ENCODE measurements at places on chromosomes 5 and 9.
A peak's percentile ranks its signal among the peaks of the same experiment; 100 is the strongest.

- no peak for DNase-seq
These were observed 517.3 kb upstream of the TLE4 start for GRCh38 chr9:79054500-79054899.

DNA sequence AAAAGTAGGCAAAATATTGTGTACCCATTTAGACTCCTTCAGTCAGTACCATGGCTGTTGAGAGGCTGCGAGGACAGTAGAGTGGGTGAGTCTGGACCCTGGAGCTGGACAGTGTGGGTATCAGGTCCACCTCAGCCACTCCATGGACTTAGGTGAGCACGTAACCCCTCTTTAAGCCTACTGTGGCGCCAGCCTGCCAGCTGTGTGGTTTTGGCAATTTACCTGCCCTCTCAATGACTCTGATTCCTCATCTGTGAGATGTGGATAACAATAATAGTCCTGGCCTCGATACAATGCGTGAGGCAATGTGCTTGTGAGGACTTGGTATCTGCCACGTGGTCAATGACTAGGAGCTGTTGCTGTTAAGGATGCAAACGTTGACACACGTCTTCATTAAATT lies 17.9 kb downstream of the SLC1A3 start:
- DNase-seq = no peak

- DNase-seq = no peak
These were observed 397.3 kb upstream of the GRIN3A start for GRCh38 chr9:102135768-102136167.

DNA sequence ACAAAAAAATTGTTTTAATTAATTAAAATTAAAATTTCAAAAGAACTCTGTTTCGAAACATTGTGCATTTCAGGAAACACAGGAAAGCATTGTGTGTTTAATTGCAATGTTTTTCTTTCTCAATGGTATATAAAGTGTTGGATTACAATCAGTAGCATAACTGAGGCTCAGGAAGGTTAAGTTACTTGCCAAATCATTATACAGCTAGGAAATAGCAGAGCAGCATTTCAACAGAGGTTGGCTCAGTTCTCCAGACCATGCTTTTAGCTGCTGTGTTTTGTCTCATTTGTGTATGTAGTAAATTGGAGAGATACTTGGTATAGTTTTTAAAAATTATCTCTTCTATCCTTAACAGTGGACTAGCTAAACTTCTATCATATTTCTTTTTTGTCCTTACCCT lies 30.0 kb upstream of the CAMLG start:
- no peak for DNase-seq

DNA sequence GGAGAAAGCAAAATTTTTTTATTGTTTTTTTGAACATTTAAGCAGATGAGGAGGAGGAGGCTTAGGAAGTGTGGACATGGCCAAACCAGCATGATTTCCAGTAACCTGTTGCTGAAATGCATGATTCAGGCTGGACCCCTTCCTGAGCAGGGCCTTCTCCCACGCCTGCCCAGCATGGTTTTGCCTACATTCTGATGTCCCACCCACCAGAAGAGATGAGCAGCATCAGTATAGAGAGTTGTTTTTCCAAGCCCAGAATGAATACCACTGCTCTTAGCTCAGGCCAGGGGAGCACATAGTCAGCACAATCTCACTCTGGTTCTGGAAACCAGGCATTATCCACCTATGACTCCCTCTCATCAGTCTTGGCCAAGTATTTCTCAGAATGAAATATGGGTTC lies 90.1 kb downstream of the PAPPA start:
- DNase-seq = no peak

- DNase-seq = no peak
These were observed 9.5 kb upstream of the DPYSL3 start for GRCh38 chr5:147519380-147519779.

GRCh38 chr9:92720807-92721535 lies 43.7 kb downstream of the BICD2 start:
- no peak for DNase-seq

DNA sequence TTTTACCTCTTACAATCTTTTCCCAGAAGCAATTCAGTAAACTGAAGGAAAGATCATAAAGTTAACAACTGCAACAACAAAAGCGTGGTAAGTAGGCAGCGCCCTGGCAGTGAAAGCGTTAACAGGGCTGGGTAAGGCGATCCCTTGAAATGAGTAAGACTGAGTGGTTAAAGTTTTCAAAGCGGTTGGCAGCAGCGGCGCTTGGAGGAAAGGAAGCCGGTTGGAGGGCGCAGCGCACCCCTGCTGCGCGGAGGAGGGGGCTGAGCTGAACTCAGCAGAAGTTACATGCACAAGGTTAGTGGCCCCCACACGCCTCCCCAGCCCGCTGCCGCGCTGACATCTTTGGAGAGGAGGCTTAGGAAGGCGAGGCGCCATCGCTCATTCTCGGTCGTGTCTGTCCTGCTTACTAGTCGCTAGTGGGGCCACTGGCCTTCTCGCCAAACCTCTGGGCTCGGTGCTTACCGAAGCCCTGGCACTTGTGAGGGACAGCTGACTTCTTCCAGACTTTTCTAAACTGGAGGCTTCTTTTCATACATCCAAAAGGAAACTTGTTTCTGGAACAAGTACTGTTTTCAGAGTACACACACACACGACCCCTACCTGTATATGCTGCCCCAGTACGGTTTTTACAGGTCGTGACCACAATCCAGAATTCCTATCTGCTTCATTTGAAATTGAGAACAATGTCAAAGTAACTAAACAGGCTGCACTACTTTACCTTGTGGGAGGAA lies at the start of gene SH3RF2:
Gene SH3RF2, plus strand, starts transcription at position 178 of the 731 bp plus-strand sequence. CDS start 1,351 bp downstream, outside the sequence.
- DNase-seq = peak; percentile 52

DNA sequence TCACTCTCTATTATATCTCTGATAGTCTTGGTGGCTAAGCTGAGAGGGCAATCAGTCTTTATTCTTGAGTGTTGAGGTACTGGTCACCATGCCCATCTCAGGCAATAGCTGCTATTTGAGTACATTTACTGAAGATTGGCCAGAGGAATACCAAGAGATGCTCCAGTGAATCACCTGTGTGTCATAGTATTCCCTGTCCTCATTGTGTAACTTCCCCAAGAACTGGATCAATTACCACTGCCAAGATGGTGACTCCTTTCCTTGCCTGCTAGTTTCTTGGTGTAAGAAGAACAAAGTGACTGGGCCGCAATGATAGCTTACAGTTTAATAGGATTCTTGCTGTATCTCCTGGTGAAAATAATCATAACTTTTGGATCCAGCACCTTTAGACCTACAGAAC lies 418.7 kb upstream of the KIF2A start:
- DNase-seq = no peak

DNA sequence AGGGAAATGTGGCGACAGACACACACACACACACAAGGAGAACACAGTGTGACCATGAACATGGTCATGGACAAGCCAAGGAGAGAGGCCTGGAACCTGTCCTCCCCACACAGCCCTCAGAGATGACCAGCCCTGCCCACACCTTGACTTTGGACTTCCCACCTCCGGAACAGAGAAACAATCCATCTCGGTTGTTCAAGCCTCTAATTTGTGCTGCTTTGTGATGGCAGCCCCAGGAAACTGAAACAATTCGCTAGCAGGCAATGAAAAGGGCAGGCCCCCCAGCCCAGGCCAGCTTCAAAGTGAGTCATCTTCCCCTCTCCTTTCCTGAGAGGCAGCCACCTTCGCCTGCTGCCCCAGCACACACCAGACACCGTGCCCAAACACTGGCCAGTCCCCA lies 47.7 kb downstream of the NSUN2 start:
- DNase-seq = no peak

GRCh38 chr5:55416306-55416705 lies 108.5 kb downstream of the MTREX start:
- no peak for DNase-seq

DNA sequence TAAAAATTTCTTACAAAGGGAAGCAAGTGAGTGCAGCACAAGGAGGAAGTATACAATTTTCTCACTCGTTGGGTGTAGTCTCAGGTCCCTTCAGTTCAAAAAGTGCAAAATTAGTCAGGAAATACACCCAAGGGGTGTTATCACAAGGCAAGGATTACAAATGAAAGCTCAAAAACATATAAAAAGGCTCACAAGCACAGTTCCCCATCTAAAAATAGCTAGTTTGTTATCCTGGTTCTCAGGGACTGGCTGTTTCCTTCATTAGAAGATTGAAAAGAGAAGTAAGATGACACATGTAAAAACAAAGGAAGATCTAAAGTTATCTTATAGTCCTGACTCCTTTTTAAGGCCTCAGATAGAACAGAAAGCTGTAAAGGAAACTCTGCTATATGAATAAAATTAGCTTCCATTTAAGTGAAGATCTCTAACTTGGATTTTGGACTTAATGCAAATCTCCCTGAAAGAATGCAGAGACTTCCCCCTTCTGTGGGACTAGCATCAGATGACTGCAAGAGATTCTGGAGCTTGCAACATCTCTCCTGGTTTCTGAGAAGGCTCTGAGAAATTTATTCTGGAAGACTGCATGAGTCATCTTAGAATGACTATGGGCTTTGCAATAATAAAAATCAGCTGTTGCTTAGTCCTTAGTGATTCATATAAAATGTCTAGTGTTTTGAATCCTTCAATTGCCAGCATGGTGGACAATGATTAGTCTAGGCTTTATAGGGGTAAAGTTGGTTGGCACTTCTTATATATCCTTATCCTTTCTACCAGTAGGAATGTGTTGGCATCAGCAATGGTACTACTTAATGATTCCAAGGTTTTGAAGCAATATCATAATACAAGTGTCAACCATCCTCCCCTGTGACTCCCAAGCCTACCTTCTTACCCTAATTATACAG lies 25.4 kb downstream of the DAB2 start:
- no peak for DNase-seq

GRCh38 chr5:172710676-172711075 lies 60.3 kb downstream of the DUSP1 start:
- no peak for DNase-seq

- DNase-seq = no peak
These were observed 201.5 kb downstream of the C9orf50 start for GRCh38 chr9:129419382-129419899.

DNA sequence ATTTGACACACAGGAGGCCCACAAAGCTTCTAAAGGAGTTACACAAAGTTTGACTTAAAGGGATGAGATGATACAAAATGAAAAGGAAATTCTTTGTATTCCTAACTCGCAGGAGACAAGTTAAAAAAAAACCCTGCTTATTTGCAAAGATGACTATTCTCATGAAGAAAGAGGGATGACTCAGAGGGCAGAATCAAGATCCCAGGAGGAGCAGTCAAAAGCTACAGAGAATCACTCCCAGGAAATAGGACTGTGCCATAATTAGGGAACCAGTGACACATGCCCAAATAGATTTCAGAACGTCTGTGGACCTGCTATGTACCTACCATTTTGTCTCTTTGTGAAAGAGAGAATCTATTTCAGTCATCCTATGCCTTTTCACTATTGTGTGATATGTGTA lies 103.5 kb upstream of the ARRDC3 start:
- no peak for DNase-seq

GRCh38 chr9:83231039-83231438 lies 168.1 kb upstream of the RASEF start:
- DNase-seq = no peak

DNA sequence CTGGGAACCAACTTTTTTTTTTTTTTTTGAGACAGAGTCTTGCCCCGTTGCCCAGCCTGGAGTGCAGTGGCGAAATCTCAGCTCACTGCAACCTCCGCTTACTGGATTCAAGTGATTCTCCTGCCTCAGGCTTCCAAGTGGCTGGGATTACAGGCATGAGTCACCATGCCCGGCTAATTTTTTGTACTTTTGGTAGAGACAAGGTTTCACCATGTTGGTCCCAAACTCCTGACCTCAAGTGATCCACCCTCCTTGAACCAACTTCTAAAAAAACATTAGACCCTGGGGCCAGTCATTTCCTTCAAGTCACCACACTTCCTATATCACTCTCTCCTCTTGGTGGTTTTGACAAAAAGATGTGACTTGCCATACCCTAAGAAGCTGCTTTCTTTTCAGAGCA lies 10.9 kb upstream of the SHROOM1 start:
- DNase-seq = no peak

- DNase-seq = no peak
These were observed 5.4 kb downstream of the PCAT7 start for GRCh38 chr9:94560237-94560636.

- no peak for DNase-seq
These were observed 16.8 kb downstream of the TRAF2 start for GRCh38 chr9:136903041-136903554.

GRCh38 chr5:115684513-115685037 lies 58.7 kb upstream of the TMED7 start:
- DNase-seq = no peak

- no peak for DNase-seq
These were observed 117.2 kb upstream of the CACNA1B start for GRCh38 chr9:137760426-137760825.

DNA sequence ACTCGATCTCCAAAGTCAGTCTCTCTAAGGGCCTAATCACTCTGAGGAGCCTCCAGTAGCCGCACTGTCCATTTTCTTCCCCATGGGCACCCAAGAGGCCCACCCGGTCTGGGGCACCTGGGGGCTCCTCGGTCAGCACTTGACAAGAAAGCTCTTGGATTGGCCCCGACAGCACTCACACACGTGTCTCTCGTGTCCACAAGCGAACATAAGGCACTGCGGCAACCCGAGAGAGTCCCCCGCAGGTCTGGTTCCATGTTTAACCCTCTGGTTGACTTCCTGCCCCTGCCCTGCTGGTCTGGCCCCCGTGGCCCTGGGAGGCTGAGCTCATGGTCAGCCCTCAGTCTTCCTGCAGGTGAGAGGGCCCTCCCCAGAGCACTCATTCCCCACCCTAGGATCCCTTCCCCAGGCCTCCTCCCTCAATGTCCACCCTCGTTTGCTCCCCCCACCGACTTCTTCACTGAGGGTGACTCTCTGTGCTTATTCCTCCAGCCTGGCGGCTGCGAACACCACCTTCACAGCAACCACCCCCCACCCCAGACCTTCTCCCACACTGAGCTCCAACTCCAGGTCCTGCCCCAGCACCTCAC lies 16.3 kb upstream of the LRRC14B start:
- no peak for DNase-seq

- DNase-seq = peak; percentile 16
These were observed 19.6 kb upstream of the TMEM252 start for GRCh38 chr9:68560071-68560844.

DNA sequence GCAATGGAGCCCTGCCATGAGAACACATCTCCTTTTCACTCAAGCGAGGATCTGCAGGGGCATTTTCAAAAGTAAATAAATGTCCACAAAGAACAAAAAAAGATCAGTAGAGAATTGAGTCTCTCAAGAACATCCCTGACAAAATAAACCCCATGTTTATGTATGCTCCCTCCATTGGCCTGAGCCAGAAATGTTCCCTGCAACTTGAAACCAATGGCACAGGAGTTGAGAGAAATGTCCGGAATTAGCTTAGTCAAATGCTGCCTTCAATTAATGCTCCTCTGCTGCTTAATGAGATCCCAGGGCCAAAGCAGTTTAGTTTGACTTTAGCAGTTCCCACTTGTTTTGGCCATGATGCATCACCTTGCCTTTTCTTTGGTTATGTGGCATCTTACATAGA lies 238.3 kb downstream of the EBF1 start:
- no peak for DNase-seq

DNA sequence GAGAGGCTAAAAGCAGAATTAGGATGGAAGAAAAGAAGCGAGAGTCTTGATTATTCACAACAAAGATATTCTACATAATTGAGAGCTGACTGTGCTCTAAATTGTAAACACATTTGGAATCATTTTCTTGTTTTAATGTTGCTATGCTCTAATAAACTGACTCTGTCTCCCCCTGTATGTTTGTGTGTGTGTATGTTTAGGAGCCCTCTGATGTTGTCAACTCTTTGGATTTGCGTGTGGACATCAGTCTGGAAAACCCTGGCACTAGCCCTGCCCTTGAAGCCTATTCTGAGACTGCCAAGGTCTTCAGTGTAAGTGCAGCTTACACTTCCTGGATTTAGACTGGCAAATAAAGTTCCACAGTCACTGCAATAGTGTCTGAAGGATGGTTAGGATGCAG lies 37.8 kb downstream of the MOCS2 start:
- no peak for DNase-seq

GRCh38 chr5:153749960-153750359 lies 259.5 kb downstream of the GRIA1 start:
- no peak for DNase-seq

Measured in thymus (tissue), 14 donors.